Testis (tissue), 5 donors: ENCODE measurements at places on chromosomes 1 and 21.

DNA sequence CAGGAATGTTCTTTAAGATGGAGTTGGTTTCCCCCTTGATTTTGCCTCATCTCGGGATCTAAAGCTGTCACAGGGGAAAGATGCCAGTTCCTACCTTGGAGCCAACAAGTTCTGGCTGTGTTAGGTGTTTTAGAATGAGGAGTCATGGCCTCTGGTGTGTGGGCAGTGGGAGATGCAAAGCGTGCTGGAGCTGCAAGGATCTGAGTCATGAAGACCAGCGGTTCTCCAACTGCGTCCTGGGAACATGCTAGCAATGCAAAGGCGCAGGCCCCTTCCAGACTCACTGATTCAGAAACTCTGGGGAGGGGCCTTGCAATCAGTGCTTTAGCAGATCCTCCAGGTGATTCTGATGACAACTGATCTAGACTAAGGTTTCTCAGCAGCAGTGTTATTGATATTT, 109.1 kb downstream of the UCK2 start:
- no peak for DNase-seq

- no peak for DNase-seq
Measured at GRCh38 chr1:209556162-209556690, 27.3 kb upstream of the CAMK1G start.

DNA sequence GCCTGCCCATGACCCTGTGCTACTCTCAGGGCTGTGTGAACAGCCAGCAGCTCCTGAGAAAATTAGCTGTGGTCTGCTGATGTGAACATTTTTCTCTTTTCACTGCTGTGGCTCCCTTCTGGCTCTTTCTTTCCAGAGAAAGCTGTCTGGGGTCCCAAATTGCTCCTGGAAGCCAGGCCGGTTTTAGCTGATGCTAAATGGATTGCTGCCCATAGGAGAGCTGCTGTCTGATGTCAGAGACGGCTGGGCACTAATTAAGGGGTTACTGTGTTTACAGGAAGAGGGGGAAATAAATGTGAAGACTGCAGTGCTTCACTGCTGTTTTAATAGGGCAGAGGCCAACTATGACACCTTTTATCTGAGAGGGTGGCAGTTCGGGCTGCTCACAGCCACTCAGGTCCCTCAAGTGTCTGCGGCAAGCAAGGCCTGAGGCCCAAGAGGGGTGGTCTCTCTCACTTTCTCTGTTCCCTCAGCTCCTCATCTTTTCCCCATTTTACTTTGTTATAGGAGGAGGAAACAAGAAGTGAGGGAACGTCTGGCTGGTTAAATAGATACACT, 106.0 kb upstream of the GNG12 start:
- DNase-seq = no peak

DNA sequence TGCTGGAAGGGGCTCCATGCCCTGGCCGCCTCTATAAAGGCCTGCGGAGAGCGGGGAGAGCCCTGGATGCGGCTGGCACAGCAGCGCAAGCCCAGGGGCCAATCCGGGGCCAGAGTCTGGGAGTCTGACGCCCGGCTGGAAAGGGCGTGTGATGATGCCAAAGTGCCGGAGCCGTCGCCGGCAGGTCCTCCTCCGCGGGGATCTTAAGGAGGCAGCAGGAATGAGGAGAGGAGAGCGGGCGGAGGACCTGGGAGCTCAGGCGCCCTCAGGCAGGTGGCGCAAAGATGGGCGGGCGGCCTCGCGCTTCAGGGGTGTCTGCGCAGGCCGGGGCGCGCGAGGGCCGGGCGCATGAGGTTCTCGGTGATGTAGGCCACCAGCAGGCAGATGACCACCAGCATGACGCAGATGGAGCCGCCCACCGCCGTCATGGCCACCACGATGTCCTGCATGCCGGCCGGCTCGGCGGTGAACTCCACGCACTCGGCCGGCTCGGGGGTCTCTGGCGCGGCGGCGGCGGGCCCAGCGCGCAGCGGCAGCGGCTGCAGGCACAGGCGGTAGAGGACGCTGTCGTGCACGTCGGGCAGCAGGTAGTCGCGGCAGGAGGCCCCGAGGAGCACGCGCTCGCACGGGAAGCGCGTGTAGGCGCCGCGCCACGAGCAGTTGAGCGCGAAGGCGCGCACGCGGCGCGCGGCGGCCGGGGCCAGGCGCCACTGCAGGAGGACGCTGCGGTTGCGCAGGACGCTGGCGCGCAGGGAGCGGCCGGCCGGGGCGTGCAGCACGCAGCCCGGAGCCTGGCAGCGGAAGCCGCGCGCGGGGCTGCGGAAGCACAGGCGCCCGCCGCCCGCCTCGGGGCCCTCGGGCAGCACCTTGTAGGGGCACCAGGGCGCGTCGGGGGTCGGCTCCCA, 653 bp downstream of the FNDC10 start:
- no peak for DNase-seq

DNA sequence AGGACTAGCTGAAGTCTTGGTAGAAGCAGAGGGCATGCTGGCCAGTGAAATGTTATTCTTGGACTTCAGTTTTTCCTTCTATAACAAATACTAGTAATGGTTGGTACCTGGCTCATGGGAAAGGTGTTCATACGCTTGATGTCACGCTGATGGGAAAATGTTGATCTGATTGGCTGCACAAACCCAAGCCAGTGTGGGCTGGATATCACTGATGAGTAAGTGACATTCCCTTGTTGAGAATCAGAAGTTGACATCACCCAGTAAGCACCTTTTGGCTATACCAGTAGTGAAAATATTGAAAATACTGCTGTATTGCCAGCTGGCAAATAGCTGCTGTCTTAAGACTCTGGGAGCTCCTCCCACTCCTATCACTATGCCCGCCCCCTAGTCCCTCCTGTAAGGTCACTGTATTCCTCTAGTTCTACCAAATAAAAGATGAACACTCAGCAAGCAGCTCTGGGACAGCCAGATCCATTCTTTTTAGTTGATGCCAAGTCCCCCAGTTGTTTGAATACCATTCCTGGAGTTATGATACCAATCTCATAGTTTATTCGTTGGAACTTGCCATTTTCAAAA, 168.2 kb downstream of the GRIK1 start:
- DNase-seq = no peak
